Brain pericyte (primary cell): ENCODE measurements at places on chromosomes 11 and 22.

GRCh38 chr11:133823211-133823610, 22.1 kb downstream of the SPATA19 start:
- DNase-seq, result no peak

DNA sequence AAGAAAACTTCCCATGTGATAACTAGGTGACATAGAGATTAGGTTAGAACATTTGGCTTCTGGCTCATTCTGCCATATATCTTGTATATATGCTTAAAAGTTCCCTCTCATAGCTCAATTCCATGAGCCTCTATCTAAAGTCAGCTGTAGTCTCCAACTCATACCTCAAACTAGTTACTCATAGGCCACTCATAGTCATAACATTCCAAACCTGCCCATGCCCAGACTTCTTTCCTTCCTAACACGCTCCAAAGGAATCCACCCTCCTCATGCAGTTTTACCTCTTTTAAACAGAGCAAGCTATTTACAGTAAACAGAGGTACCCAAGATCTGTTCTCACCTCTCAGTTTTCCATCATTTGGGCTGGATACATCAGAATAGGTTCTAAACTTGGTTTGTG, 39.4 kb downstream of the GLYATL2 start:
- DNase-seq, result no peak

DNA sequence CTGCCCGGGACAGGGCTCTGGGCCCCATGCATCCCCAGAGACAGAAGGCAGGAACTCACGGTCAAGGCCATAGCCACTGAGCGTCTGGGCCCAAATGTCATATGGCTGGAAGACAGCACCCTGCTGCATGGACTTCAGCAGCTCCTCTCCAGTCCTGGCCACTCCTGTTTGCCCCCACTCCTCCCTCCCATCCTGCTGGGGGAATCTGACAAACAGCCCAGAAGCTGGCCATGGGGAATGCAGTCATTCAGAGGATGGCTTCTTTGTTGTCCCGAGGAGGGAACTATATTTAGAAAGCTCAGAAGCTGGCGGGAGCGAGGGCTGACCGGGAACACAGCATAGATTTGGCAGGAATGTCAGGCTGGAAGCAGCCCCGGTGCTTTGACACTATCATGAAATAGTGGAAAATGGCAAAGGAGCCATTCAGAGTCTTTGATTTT, 35.0 kb downstream of the DKK3 start:
- DNase-seq, result no peak

DNA sequence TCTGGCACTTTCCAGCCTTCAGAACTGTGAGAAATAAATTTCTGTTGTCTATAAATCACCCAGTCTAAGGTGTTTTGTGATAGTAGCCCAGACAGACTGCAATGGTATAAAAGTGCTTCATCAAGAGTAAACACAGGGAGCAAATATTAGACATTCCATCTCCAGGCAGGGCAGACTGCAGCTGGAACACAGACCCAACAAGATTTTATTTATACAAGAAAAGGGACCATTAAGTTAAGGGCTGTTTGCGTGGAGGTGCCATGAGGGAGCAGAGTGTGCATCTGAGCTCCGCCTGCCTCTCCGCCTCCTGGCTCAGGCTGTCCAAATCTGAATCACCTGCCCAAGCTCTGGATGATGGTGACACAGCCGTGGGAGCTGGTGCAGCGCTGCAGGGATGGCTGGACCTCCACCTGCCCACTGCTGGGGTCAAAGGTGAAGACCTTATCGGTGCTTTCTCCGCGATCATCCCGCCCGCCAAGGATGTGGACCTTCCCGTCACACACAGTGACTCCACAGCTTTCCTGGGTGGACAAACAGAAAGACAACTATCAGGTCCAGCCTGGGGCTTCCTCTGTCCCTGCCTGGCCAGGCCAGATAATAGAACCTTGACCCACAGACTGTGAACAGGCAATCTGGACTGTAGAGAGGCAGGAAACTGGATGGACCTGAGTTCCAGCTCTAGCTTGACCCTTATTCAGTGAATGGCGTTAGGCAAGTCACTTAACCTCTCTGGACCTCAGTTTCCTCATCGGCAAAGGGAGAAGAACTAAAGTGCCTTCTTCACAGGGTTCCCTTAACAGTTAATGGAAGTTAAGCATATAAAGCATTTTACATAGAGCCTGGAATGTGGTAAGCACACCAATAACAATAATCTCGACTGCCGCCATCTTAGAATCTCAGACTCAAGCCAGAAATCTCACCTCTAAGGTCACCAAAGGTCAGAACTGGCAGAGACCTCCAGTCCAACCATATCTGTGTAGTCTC, 10.5 kb downstream of the KLHL35 start:
- DNase-seq, result no peak

DNA sequence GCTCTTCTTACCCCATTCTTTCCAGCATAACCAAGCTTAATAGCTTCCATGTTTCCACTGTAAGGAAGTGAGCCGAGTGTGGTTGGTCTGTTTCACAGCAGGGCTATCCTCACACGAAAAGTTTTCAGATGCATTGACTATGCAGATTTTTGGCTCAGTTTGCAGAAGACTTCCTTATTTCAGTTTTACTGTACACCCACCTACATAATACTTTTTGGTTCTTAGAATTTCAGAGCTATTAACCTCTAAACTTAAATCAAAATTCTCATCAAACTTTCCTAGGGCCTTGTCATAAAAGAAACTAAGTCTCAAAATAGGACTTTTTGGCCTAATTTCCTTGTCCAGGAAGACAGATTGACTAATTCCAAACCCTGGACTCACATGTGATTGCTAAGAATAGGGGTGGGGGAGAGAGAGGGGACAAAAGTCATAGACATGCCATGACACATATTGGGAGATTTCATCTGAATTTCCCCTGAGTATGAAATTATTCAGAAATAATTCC, 7.3 kb upstream of the EHF start:
- DNase-seq, result no peak

- no peak for DNase-seq
These were observed 3.0 kb upstream of the LGR4 start for GRCh38 chr11:27475622-27476021.

- DNase-seq, result peak; percentile 56
These were observed 7.6 kb downstream of the SLC39A13 start for GRCh38 chr11:47415949-47416472.

GRCh38 chr22:44213489-44214043, 32.8 kb downstream of the PARVG start:
- no peak for DNase-seq

GRCh38 chr11:41403458-41403857, 56.0 kb downstream of the LRRC4C start:
- DNase-seq, result no peak

GRCh38 chr11:18285841-18286240, 19.8 kb downstream of the SAA1 start:
- no peak for DNase-seq

DNA sequence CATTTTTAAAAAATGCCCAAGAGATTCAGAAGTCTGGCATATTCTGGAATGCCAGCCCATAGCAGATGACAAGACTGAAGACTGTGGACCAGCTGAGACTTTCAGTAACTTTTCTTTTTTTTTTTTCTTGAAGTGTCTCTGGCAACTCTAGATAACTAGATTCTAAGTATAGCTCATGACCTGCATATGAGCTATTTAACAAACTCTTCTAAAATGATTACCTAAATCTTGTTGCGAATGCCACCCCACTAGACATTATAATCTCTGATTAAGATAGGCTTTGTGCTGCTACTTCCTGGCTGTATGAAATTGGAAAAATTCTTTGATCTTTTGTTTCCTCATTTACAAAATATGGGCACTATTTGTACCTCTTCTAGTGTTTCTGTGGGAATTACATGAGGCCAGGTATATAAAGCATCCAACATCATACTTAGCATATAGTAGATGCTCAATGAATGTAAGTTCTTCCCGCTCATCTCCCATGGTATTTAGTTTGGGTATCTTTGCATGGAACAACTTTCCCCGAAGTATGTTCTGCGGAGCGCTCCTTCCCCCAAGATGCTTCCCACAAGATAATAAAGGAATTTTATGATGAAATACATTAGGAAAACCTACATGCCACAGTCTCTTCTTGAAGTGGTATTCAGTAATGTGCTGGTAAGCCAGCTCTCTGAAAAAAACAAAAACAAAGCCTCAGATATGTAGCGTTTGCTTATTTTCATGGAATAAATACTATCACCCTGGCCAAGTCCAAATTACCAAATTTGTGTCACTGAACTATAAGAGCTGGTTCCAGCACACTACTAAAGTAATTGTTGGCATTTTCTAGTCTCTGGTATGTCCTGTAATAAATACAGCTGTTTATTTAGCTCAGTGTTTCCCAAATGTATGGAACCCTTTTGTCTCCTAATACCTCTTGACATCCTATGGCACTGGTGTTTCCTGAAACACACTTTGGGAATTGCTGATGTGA, 86.8 kb upstream of the TIMP3 start:
- DNase-seq, result no peak

- DNase-seq, result no peak
These were observed 21.1 kb downstream of the SIK3 start for GRCh38 chr11:117076941-117077691.

DNA sequence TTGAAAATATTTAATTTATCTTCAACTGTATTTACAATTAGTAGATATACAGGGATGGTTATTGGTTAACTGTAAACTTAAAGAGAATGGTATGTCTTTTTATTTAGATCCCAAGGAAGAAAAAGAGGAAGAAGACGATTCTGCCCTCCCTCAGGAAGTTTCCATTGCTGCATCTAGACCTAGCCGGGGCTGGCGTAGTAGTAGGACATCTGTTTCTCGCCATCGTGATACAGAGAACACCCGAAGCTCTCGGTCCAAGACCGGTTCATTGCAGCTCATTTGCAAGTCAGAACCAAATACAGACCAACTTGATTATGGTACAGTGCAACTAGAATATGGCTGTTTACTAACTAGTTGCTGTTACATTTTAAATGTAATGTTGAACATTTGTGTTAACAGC, 12.7 kb upstream of the CNTF start:
- no peak for DNase-seq

- DNase-seq, result no peak
These were observed 132.9 kb upstream of the BLID start for GRCh38 chr11:122248939-122249338.

DNA sequence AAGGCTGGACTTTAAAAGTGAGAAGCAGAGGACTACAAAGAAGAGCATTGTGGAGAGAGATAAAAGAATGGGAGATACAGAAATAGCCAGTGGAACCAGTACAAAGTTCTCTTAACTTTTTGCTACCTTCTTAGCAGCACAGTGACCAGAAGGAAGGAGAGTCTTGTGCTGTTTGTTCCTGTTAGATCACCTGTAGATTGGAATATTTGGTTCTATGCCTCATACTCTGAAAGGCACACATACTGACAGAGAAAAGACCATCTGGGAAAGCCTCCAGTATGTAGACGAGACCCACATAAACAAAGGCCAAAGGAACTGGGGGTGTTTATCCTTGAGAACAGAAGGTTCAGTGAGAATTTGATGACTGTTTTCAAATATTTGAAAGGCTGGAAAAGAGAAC, 18.7 kb downstream of the RNF141 start:
- no peak for DNase-seq

GRCh38 chr11:19089421-19089820, 27.5 kb upstream of the ZDHHC13 start:
- no peak for DNase-seq

GRCh38 chr11:119714590-119714989, 14.4 kb downstream of the NECTIN1 start:
- DNase-seq, result no peak

- DNase-seq, result no peak
These were observed 13.5 kb upstream of the ZC3H12C start for GRCh38 chr11:110079726-110080125.

DNA sequence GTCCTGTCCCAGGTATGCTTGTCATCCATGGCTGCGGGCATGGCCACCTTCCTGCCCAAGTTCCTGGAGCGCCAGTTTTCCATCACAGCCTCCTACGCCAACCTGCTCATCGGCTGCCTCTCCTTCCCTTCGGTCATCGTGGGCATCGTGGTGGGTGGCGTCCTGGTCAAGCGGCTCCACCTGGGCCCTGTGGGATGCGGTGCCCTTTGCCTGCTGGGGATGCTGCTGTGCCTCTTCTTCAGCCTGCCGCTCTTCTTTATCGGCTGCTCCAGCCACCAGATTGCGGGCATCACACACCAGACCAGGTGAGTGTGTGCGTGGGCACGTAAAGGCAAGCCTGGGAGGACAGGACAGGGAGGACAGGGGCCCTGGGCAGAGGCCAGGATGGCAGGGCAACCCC, 42.4 kb downstream of the SLCO2B1 start:
- no peak for DNase-seq

- DNase-seq, result no peak
These were observed at the start of gene ZFTA for GRCh38 chr11:63768237-63769041. TSS of gene ZFTA (minus strand) at chr11:63768775. CDS start at chr11:63768622, 153 bp downstream.

GRCh38 chr11:115384236-115384635, 120.0 kb downstream of the CADM1 start:
- no peak for DNase-seq

GRCh38 chr11:130890039-130890745, 26.1 kb downstream of the SNX19 start:
- DNase-seq, result no peak

DNA sequence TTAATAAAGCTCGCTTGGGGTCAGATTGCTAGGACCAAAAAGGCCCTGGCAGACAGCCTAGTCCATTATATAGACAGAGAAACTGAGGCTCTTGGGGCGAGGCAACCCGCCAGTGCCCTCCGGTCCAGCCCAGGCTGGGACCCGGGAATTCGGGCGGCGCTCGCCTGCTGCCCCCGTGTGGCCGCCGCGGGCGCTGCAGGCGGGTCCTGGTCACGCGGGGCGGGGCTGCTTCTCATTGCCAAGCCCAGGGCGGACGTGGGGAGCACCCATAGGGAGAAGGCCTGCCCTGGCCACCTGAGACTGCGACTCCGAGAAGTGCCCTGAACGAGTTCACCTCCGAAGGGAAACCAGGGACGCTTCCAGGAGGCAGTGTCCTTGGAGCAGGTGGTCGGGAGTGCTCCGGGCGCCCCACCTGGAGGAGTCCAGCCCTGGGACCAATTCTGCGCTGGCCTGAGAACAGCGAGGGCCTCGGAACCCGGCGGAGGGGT, 36.0 kb upstream of the CSNK1E start:
- DNase-seq, result no peak

- no peak for DNase-seq
These were observed 452 bp upstream of the ATXN10 start for GRCh38 chr22:45670981-45671782.
